ENCODE measurements at places on chromosomes 2 and 18.
A peak's percentile ranks its signal among the peaks of the same experiment; 100 is the strongest.

GRCh38 chr2:15145919-15146318 is 415.2 kb downstream of the NBAS start:
- no peak for DNase-seq

DNA sequence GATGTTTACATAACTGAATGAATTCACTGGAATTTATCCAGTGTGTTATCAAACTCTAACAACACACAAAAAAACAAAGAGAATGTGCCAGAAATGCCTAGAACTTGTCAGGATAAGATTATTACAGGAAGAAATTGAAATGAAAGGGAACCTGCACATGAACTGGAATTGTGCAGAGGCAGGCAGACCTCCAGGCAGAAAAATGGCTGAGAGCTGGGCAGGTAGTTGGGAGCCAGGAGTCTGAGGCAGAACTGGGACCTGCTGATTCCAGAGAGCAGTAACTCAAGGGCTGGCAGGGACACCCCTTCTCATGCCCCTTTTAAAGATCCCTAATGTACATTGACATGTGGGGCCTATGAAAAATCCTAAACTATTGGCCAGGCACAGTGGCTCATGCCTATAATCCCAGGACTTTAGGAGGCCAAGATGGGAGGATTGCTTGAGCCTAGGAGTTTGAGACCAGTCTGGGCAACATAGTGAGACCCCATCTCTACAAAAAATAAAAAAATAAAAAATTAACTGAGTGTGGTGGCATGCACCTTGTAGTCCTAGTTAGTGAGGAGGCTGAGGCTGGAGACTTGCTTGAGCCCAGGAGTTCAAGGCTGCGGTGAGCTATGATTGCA is 674 bp upstream of the SP110 start:
- DNase-seq, result no peak

DNA sequence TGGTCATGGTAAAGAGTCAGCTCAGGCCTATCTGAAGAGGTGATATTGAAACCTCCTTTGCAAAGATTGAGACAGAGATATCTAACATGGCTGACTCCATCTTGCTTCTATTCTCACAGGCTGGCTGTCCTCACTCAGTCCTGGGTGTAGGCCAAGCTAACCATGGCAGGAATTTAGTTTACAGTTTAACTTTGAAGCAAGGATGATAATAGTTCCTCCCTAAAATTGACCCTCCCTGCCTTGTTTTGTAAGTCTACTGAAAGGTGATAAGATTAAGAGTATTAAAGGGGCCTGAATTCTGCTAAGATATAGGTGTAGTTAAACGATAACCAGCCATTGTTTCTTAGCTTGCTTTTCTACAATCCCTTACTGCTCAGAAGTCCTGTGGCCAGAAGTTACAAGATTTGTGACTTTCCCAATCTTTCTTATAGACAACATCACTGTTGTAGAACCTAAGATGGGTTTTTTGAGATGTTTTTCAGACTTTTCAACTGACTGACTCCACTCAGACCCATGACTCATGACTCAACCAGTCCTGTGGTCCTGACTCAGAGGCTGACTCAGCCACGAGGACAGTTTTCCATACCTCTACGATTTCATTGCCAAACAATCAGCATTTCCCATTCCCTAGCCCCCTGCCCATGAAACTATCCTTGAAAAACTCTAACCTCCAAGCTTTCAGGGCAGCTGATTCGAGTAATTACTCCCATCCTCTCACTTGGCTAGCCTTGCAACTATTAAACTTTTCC is 195.7 kb upstream of the SESTD1 start:
- no peak for DNase-seq

GRCh38 chr2:238345297-238345968 is 25.1 kb downstream of the TRAF3IP1 start:
- DNase-seq, result no peak

DNA sequence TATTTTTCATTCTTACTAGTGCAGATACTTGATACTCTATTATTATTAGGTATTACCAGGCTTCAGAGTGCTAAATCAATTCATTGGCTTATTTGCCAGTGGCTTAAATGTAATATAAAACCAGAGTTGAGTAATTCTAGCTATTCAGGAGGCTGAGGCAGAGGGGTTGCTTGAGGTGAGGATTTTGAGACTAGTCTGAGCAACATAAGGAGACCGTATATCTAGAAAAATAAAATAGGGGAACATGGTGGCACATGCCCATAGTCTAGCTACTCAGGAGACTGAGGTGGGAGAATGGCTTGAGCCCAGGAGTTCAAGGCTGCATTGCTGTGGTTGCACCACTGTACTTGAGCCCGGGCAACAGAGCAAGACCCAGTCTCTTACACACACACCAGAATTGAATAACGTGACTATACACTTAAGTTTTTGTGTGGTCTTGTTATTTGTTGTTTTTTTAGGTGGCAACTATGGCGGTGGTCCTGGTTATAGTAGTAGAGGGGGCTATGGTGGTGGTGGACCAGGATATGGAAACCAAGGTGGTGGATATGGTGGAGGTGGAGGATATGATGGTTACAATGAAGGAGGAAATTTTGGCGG is 4.8 kb downstream of the HNRNPA3 start:
- no peak for DNase-seq

GRCh38 chr2:105761931-105762515 is 17.3 kb downstream of the NCK2 start:
- no peak for DNase-seq

- peak; percentile 30 for DNase-seq
Observed at GRCh38 chr18:3596637-3597384, 146.8 kb downstream of the TGIF1 start.

GRCh38 chr2:114006460-114006859 is 116.6 kb downstream of the ACTR3 start:
- no peak for DNase-seq

DNA sequence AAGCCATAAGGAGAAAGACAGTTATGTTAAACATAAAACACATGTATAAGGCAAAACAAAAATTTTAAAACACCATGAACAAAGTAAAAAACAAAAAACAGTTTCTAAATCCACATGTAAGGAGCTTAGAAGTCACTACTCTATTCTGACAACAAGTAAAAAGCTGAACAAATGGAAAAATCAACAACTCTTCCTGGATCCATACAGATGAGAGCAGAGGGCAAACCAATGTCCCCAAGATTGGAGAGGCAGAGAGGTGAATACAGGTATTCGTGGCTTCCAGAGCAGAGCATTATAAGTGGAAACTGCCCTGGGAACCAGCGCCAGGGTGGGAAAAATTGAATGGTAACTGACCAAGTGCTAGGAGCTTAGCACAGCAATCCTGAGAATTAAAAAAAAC is 93.5 kb downstream of the SPIRE1 start:
- no peak for DNase-seq

- DNase-seq, result no peak
Observed at GRCh38 chr2:535222-535621, 142.0 kb downstream of the TMEM18 start.

GRCh38 chr2:98394595-98395153 is 48.4 kb downstream of the CNGA3 start:
- no peak for DNase-seq

DNA sequence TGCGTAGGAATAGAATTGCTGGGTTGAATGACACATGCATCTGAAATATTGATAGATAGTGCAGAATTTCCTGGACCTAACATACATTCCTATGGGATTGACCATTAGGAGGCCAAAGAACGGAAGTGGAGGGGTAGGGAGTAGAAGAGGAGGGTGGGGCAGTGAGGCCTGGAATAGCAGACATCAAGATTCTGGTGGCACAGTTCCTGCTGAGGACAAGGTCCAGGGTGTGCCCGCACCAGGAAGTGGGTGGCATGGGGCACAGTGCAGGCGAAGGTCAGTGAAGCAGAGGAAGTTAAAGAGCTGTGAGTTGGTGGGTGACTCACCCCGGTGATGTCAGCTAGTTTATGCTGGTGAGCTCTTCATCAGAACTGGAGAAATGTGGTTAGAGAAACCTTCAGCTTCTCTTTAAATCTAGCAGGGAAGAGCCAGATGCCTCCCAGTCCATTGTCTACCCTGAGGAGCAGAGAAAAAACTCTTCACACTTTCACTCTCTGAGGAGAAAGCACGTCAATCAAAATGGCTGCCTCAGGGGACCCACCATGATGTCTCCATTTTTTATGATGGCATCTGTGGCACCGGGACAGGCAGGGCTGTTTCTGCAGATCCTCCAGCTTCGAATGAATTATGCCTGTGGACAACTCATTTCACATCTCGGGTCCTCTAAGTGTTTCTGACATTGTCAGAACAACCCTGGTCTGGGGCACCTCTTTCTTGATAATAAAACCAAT is 55.9 kb upstream of the CTLA4 start:
- peak; percentile 74 for DNase-seq

- DNase-seq, result no peak
Observed at GRCh38 chr2:169237939-169238338, 124.4 kb downstream of the LRP2 start.

GRCh38 chr2:196274387-196274809 is 103.0 kb upstream of the STK17B start:
- no peak for DNase-seq

- DNase-seq, result no peak
Observed at GRCh38 chr2:147173189-147173581, 671.6 kb upstream of the ACVR2A start.

DNA sequence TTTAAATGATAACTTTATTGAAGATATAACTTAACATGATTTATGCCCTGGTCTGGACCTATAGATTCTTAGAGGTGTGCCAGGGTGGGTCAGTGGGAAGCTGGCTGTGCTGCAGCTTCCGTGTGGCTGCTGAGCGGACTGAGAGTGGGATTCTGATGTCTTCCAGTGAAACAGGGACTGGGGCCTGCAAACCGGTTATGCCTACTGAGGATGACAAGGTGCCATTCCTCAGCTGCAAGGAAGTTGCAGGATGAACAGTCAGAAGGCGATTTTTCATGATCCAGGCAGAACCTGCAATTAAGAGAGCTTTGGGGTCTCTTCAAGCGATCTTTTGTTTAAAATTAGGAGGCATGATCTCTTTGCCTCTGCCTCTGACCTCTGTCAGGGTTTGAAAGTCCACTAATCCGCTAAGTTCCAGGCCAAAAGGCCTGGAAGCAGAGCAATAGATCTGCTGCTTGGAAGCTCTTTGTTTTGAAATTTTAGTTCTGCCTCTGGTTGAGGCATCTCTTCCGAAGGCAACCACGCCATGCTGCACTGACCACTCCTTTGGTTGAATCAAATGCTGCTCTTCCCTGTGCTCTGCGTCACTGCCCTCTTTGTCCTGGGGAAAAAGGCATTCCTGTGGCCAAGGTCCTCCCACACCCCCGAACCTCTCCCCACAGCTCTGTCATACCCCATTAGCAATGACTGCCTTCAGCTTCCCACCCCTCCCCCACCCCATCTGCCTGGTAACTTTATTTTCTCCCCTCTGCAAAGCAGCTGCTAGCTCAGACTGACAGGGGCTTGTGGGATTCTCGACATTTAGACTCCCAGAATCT is 2.0 kb downstream of the TMEM169 start:
- DNase-seq, result no peak

DNA sequence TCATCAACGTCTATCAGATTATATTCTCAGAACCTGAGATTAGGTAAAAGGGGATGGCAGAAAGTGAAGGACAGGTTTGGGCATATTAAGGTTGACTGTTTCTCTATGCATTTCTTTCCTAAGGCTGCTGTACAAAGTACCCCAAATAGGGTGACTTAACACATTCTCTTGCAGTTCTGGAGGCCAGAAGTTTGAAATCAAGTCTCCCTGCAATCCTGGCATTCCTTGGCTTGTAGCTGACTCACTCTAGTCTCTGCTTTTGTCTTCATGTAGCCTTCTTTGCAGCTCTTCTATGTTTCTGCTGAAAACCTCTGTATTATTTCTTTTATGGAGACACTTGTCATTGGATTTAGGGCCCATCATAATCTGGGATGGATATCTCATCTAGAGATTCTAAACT is 364.3 kb downstream of the PLCL1 start:
- DNase-seq, result no peak

DNA sequence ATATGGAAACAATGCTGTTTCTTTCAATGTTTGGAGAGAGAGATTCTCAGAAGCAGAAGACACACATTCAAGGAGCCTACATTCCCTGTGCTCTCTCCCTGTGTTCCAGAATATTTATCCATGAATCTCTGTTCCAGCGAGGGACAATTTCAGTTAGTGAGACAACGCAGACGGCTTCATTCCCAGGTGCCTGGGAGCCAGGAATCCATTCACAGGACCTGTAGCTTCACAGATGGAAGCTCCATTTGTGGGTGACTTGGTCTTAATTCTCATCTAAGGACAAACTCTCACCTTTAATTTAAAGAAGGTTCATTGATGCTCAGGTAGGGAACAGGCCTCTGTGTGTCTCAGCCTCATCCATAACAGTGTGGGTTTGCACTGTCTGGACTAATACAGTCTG is 1156.6 kb downstream of the RPIA start:
- DNase-seq, result no peak

DNA sequence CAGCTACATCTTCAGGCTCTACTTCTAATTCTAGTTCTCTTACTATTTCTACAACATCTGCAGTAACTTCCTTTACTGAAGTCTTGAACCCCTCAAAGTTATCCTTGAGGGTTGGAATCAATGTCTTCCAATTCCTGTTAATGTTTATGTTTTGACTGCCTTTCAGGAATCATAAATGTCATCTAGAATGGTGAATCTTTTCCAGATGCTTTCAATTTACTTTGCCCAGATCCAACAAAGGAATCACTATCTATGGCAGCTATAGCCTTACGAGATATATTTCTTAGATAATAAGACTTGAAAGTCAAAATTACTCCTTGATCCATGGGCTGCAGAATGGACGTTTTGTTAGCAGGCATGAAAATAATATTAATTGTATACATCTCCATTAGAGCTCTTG is 123.9 kb downstream of the PDE1A start:
- no peak for DNase-seq
